ENCODE measurements at places on chromosomes 11 and 22. TPM values are rescaled to one million over a fixed set of nuclear protein-coding genes. Genes with fewer than 3 reads are reported as not detected.

Gene CBLIF
- total RNA-seq = not detected

GRCh38 chr22:23458663-23459541 is 121.2 kb downstream of the IGLL1 start:
- ATAC-seq = no peak

DNA sequence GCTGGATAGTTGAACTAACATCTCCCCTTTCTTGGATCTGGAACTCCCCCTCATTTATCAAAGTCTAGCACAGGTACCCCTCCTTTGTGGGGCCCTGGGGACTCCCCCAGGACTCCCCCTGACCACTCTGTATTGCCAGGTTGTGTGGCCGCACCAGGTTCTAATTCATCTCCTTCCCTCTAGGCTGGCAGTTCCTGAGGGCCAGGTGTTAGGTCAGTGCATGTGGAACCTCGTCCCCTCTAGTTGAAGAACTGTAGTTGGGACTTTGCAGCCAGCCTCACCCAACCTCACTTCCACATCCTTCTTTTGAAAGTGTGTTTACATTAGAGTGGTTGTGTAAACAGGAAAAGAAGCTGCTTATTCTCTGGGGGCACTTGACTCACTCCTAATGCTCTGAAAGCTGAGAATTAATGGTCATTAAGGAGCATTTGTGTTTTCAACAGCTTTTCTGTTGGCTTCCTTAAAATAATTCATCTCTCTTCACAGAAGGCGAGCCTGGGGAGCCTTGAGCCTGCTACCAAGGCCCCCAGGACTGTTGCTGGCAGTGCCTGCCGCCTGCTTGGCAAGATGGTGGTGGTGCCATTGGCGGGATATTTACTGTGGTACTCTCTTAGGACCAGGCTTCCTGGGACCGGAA is 11.8 kb downstream of the UPB1 start:
- ATAC-seq = peak; percentile 69

DNA sequence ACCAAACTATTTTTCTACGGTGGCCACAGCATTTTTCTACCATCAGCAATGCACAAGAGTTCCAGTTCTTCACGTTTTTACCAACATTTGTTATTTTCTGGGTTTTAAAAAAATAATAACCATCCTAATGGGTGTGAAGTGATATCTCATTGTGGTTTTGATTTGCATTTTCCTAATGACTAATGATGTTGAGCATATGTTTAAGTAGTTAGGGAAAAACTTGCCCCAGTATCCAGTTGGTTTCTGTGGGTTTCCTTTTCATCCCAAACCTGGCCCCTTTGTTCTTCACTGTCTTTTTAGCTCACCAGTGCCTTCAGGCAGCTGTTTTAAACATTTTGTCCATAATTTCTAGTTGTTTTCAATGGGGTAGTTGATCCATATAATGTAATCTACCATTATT is 14.7 kb upstream of the PTS start:
- ATAC-seq = no peak

- no peak for ATAC-seq
Observed at GRCh38 chr22:44352378-44353035, 39.8 kb upstream of the SHISAL1 start.

Gene APOL3
- 1.7 TPM for total RNA-seq

- peak; percentile 80 for ATAC-seq
Observed at GRCh38 chr11:102669664-102670063, 35.9 kb downstream of the MMP27 start.

- ATAC-seq = peak; percentile 62
Observed at GRCh38 chr11:124763156-124763947, 1.3 kb upstream of the ESAM start.

- no peak for ATAC-seq
Observed at GRCh38 chr11:125256541-125257189, 92.1 kb downstream of the PKNOX2 start.

DNA sequence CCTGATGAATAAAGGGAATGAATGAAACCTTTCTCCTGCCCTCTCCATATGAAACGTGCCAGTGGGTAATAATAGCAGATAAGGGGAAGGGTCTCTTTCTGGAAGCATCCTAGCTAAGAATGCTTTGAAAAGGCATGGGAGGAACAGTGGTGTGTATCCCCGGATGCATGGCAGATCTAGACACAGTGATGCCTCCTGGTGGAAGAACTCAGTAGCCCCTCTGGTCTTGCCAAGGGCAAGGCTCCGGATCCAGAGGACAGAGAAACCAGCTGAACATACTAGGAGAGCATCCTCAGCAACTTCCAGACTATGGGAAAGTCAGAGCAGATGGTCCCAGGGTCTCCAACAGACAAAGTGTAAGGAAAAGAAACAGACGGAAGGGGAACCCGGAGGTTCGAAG is 6.4 kb downstream of the BAIAP2L2 start:
- ATAC-seq = no peak

Data from motor neuron (in vitro differentiated cells).